CD4-positive, alpha-beta T cell treated with Interleukin-6 at 100 ng/mL for 8 hours (primary cell): ENCODE measurements at places on chromosomes 1 and 21.
A peak's percentile ranks its signal among the peaks of the same experiment; 100 is the strongest.

DNA sequence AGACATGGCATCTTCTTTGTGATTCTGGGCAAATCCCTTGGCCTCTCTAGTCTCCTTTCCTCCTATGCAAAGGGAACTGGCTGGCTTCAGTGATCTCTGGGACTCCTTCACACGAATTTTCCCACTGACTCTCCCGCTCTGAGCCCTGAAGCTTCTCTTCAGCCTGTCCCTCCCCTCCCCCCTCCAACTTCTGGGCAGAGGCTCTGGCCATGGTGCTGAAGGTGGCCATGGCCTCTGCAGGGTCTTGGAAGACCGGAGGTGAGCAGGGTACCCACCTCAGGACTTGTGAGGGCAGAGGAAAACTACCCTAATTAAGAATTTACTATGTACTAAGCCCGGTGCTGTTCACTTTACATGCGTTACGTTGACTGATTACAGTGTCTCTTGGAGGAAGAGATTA is 29.4 kb upstream of the POU3F1 start:
- DNase-seq, result no peak

GRCh38 chr1:99672038-99672437 is 26.1 kb downstream of the PALMD start:
- DNase-seq, result no peak

- no peak for DNase-seq
Measured at GRCh38 chr1:168654198-168654915, 74.6 kb downstream of the DPT start.

- DNase-seq, result no peak
Measured at GRCh38 chr1:2302292-2302925, 74.3 kb downstream of the SKI start.

DNA sequence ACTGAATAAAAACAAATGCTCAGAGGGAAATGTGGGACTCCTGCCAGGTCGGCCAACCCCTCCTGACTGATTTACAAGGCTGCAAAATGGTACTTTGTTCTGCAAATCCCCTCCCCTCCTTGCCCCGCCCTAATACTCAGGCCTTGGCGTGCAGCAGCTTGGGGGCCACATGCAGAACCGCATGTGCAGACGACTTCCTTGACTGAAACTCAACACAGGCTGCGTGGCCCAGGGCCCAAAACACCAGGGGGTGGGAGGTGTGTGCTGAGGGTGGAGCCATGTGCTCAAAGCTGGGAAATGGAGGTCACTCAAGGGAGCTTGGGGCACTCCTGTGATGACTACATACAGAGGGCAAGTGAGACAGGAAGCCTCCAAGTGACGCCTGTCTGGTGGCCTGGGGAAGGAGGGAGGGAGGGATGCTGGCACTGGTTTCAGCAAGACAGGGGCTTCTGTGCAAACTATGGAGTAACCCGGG is 87.2 kb downstream of the MRPL37 start:
- DNase-seq, result peak; percentile 73

DNA sequence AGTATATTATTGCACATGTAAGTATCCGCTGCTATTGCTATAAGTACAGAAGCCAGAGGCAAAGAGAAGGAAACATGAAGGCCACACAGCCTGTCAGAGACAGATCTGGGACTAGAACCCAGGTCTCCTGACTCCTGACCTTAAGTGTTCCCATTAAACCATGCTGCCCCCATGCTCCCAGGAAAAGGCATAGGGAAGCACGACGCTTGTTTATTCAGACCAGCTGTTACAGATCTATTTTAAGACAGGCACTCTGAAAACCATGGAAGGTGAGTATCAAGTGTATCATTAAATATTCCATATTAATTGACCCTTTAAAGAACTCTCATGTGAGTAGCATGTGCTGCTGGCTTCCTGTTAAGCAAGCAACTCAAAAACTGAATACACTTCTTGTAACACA is 11.4 kb downstream of the VAV3 start:
- DNase-seq, result no peak

DNA sequence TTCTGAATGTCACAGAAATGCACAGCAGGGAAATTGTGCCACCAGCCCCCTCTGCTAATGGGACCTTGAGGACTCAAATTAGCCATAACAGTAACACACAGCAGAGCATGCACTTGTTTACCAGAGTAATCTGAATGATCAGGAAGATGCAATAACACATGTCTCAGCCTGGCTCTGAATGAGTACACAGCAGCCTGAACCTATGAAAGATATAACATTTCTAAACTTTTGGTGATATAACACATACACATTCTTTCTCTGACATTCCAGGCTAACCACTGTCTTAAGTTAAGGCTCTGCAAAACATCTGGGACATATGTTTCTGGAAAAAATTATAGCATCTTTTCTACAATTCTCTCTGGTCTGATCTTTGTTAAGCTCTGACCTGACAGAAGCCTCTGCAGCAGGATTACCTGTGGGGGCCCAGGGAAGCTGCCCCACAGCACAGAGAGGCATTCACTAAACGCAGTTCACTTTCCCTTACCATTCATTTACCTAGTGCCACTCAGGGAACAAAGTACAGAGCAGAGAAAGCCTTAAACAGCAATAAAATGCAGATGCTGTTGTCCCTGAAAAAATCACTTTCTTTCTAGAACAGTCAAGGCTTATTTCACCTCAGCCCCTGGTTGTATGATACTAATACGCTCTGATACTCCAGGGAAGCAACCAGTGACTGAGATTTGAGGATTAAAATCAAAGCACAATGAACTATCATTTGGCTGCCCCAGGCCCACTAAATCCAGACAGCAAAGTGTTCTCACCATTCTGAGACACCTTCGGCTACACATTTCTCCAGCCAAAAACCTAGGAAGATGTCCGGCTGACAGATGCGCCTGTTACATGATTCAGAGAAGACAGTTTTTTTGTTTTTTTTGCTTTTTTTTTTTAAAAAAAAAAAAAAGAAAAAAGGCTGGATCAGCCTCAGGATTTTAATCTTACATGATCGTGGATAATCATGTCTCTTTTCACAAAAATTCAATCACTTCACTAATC is 54.0 kb upstream of the CNN3 start:
- no peak for DNase-seq

- DNase-seq, result no peak
Measured at GRCh38 chr1:225746361-225747179, 31.1 kb upstream of the SRP9 start.

GRCh38 chr1:99758073-99758511 is 8.3 kb downstream of the FRRS1 start:
- no peak for DNase-seq

DNA sequence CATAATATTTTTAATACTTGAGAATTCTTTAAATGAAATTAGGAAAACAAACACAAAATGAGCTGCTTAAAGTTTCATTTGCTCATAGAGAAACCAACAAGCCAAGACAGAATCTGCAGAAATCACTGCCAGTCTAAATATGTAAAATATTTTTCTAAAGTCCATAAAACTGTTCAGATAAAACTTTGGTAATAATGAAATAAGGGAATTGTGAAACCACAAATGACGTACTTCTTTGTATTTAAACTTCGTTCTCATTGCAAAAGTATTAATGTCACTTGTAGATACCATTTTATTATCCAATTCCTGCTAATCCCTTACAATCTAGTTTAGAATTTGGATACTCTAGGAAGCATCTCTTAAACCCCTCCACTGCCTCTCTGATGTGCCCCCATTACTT is 234.5 kb upstream of the NEGR1 start:
- DNase-seq, result no peak

DNA sequence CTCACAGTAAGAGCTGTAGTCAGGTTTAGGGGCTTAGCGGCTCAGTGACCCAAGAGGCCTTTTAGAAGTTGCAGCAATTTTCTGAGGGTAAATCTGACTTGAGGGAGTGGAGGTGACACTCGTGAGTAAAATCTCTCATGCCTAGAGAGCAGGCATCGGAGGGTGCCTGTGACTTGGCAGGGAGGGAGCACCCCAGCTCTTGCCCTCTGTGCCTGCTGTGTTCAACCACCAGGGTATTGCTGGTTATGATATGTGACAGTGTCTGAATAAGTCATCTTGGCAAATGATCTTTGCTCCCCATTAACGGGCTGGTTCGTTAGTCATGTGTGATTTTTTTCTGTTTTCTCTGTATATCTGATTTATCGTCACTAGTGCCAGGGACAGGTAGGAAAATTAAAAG is 5.9 kb downstream of the MAN1C1 start:
- DNase-seq, result peak; percentile 41

GRCh38 chr1:152145769-152146168 is 13.3 kb downstream of the RPTN start:
- DNase-seq, result no peak

- no peak for DNase-seq
Measured at GRCh38 chr1:236063551-236063918, 1.4 kb downstream of the NID1 start.

DNA sequence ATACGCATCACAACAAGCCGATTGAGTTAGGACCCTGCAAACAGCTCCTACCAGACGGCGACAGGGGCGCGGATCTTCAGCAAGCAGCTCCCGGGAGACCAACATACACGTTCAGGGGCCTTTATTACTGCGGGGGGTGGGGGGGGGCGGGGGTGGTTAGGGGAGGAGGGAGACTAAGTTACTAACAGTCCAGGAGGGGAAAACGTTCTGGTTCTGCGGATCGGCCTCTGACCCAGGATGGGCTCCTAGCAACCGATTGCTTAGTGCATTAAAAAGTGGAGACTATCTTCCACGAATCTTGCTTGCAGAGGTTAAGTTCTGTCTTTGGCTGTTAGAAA is 162.0 kb downstream of the RUNX1 start:
- DNase-seq, result no peak

DNA sequence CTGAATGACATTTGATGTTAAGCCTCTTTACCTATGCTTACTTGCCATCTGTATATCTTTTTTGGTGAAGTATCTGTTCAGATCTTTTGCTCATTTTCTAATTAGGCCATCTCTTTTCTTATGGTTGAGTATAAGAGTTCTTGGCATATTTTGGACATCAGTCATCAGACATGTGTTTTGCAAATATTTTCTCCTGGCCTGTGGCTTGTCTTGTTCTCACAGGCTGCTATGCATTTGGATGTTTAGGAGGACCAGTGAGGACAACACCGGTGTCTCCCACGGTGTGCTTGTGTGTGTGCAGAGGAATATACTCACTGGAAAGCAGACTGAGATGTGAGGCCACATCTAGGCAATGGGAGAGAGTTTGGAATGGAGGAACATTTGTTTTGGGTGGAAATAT is 87.1 kb upstream of the LYST start:
- no peak for DNase-seq

GRCh38 chr1:53365437-53366063 is 37.7 kb upstream of the LRP8 start:
- no peak for DNase-seq

DNA sequence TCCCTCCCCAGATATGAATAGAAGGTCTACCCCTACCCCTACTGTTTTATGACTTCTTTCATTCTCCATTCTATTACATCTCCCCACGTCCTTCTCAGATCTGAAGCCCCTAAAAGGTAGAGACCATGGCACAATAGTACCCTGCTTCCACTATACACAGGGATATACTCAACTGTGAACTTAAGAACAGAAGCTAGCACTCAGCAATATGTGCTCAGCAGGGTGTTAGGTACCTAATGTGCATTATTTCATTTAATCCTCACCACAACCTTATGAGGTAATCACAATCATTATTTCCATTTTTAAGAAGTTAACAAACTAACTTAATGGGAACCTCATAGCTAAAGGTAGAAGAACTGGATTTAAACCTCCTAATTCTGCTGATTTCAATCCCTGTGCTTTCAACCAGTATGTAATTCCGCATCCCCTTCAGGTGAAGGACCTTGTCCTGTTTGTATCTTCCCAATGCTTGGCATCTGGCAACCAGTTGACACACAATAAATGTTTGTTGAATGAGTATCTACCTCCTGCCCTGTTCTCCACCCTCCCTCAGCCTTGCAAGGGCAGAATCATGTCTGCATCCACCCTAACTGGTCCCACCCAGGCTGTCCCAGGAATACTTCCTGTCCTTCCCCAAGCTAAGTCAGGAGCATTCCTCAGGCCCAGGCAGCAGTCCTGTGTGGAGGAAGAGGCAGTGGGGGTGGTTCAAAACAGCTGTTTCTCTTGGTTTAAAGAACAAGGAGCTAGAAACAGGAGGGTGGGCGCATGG is 6.5 kb downstream of the DENND2D start:
- DNase-seq, result no peak

DNA sequence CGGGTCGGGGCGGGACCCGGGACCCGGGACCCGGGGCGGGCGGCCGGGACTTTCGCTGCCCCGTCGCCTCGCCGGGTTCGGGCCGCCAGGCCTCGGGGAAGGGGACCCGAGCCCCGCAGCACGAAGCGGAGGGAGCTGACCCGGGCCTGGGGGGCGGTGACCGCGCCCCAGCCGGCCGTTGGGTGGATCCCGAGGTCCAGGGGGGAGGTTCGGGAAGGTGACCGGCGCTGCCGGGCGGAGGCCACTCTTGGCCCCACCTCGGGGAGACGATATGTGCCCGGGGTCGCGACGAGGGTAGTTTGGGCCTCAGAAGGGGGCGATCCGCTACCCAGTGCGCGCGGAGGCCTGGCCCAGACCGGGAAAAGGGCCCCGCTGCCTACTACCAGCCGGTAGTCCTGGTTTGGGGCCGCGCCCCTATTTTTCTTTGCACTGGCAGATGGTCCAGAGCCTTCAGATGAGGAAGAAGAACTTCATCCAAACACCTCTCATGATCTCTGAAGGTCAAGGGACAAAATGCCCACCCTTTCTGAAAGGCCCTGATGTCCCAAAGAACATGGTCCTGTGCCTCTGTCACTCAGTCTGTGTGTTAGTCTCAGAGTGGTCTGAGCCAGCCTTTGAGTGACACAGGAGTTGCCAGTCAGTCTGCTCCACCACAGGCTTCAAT is 766 bp downstream of the AGO4 start:
- DNase-seq, result no peak

DNA sequence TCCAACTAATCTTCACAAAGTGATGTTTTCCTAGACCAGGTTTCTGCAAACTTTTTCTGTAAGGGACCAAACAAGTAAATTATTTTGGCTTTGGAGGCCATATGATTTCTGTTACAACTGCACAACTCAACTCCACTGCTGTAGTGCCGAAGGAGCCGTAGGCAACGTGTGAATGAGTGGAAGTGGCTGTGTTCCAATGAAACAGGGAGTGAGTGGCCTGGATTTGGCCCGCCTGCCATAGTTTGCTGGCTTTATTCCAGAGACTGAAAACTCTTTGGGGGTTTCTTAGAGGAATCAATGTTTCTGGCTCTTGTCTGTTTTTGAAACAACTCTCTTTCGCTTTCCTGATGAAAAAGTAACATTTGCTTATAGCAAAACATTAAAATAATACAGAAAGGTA is 12.6 kb upstream of the ACTL8 start:
- DNase-seq, result no peak
